ENCODE measurements at places on chromosomes 3 and 15. TPM values are rescaled to one million over a fixed set of nuclear protein-coding genes. Genes with fewer than 3 reads are reported as not detected.

CNTN4 gene
- not detected for total RNA-seq

VIPR1 gene
- total RNA-seq: 3.4 TPM

ERICH6 gene
- total RNA-seq: not detected

CPEB1 gene
- total RNA-seq: not detected

Data from T-helper 2 cell treated with Interferon-gamma antibody and Interleukin-4, amounts not matched to agents 100 ng/mL and 5 ng/mL, for 36 hours (primary cell).